Tibial artery (tissue), 4 donors: ENCODE measurements at places on chromosomes 1 and 21.

DNA sequence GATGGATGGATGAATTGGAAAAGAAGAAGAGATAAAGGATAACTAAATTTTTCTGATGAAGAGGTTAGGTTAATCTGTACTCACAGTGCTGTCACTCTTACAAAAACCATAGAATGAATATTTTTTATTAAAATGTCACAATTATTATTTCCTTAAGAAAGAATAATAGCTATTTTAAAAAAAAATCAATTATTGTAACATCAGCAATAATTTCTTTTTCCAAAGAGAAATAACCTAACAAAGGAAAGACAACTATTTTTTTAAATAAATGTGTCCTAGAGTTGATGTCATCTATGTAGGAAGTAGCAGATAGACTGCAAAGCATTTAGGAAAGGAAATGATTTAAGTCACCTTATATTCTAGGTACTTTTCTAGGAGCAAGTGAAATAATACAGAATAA, 33.6 kb upstream of the PLPPR4 start:
- no peaks in the 10 kb centered on the region for H3K36me3 ChIP-seq
- no peak for DNase-seq
- no peaks in the 10 kb centered on the region for H3K27me3 ChIP-seq
- H3K27ac ChIP-seq, result no peak overlapping the region
- H3K4me3 ChIP-seq, result no peak overlapping the region

- DNase-seq, result no peak
- no peaks in the 10 kb centered on the region for H3K27me3 ChIP-seq
- H3K27ac ChIP-seq, result no peak overlapping the region
- H3K4me1 ChIP-seq, result no peaks in the 10 kb centered on the region
- H3K4me3 ChIP-seq, result no peak overlapping the region
Measured at GRCh38 chr1:55531644-55532043, 316.5 kb upstream of the USP24 start.

GRCh38 chr1:14936815-14937214, 216.7 kb upstream of the TMEM51 start:
- H3K4me3 ChIP-seq, result no peak overlapping the region
- H3K4me1 ChIP-seq, result no peaks in the 10 kb centered on the region
- DNase-seq, result no peak
- no peaks in the 10 kb centered on the region for H3K36me3 ChIP-seq
- no peaks in the 10 kb centered on the region for H3K27me3 ChIP-seq

- peaks cover 11% of the 10 kb centered on the region for H3K4me1 ChIP-seq
- DNase-seq, result peak; percentile 71
Measured at GRCh38 chr1:204493145-204493983, 1.2 kb downstream of the PIK3C2B start.

DNA sequence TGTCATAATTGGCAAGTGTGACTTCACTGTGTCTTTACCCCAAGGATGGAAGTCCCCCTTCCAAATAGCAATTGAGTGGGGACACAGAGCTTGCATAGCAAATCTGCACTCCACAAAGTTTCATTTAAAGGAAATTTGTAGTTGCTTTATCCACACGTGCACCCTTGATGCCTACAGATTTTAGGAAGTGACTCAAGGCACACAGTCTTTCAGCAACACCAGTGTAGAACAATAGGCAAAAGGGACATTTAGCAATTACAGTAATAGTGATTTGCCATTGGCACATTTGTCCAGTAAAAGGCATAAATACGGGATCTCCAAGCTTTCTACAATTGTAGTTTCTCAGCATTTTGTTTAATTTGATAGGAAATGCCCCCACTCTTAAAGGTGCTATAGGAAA, 43.4 kb upstream of the KAZN start:
- no peaks in the 10 kb centered on the region for H3K36me3 ChIP-seq
- no peak overlapping the region for H3K4me3 ChIP-seq
- H3K27ac ChIP-seq, result no peak overlapping the region
- H3K27me3 ChIP-seq, result no peaks in the 10 kb centered on the region
- DNase-seq, result no peak

- H3K4me3 ChIP-seq, result no peak overlapping the region
- H3K4me1 ChIP-seq, result no peaks in the 10 kb centered on the region
- H3K36me3 ChIP-seq, result peaks cover 88% of the 10 kb centered on the region
- H3K27ac ChIP-seq, result no peak overlapping the region
- no peaks in the 10 kb centered on the region for H3K27me3 ChIP-seq
Measured at GRCh38 chr1:46362158-46362557, 21.6 kb downstream of the NSUN4 start.

DNA sequence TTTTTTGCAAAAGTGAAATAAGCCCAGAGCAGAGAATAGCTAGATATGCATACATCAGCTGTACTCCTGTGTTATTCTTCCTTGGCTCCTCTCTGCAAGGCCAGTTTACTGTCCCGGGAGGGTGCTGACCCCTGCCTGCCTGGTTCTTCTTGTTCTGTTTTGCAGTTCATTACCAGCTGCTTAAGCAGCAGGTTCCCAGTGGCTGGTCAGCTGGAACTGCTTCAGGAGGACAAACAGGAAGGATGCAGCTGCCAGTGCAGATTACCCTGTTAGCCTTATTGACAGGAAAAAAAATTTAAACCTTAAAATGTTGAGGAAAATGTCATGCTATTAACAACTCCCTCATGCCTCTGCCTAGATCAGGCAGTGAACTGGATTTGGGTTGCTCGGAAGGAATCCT, 16.0 kb upstream of the LRIG2 start:
- no peaks in the 10 kb centered on the region for H3K27me3 ChIP-seq
- DNase-seq, result no peak
- no peak overlapping the region for H3K27ac ChIP-seq

GRCh38 chr1:29651684-29652665, 415.7 kb downstream of the PTPRU start:
- no peak overlapping the region for H3K27ac ChIP-seq
- H3K27me3 ChIP-seq, result no peaks in the 10 kb centered on the region
- peak; percentile 17 for DNase-seq

- no peak overlapping the region for H3K27ac ChIP-seq
- no peaks in the 10 kb centered on the region for H3K4me1 ChIP-seq
- H3K27me3 ChIP-seq, result no peaks in the 10 kb centered on the region
- no peaks in the 10 kb centered on the region for H3K36me3 ChIP-seq
- DNase-seq, result no peak
Measured at GRCh38 chr1:221727146-221728036, 14.5 kb downstream of the DUSP10 start.

DNA sequence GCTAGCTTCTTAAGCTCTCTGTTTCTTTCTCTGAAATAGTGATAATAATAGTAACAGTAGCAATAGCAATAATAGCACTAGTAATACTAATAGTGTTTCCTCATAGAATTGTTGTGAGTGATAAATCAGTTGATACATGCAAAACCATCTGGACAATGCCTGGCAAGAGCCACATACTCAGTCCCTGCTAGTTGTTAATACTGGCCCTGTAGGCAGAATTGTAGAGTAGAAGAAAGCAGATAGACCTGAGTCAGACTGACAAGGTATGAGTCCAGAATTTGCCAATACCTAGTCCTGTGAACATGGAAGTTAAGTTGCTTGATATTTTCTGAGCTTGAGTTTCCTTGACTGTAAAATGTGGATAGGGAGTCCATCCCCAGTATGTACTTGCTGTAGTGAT, 171.9 kb downstream of the C1orf21 start:
- H3K36me3 ChIP-seq, result no peaks in the 10 kb centered on the region
- H3K27me3 ChIP-seq, result no peaks in the 10 kb centered on the region
- no peak for DNase-seq
- peaks cover 15% of the 10 kb centered on the region for H3K4me1 ChIP-seq
- no peak overlapping the region for H3K4me3 ChIP-seq
- H3K27ac ChIP-seq, result no peak overlapping the region

GRCh38 chr1:37509181-37509580, 5.4 kb downstream of the MEAF6 start:
- H3K27ac ChIP-seq, result no peak overlapping the region
- H3K4me1 ChIP-seq, result peaks cover 18% of the 10 kb centered on the region
- H3K36me3 ChIP-seq, result peaks cover 34% of the 10 kb centered on the region

DNA sequence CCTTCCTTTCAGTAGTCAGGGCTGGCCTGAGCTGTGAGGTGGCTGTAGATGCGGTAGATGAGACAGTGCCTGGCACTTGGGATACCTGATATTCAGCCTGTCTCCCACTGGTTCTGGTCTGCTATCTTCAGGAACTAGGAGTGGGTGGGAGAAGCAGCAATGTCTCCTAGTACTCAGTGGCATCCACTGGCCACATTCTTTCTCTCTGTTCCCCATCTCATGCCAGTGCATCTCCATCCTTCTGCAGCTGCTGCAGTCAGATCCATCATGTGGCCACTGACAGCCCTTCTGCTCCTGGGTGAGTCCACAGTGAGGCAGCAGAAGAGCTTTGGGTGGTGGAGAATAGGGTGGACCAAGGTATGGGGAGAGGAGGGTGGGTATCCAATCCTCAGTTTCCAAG, 1.1 kb downstream of the FCRLB start:
- no peak overlapping the region for H3K27ac ChIP-seq
- no peaks in the 10 kb centered on the region for H3K36me3 ChIP-seq
- no peak overlapping the region for H3K4me3 ChIP-seq
- DNase-seq, result no peak

DNA sequence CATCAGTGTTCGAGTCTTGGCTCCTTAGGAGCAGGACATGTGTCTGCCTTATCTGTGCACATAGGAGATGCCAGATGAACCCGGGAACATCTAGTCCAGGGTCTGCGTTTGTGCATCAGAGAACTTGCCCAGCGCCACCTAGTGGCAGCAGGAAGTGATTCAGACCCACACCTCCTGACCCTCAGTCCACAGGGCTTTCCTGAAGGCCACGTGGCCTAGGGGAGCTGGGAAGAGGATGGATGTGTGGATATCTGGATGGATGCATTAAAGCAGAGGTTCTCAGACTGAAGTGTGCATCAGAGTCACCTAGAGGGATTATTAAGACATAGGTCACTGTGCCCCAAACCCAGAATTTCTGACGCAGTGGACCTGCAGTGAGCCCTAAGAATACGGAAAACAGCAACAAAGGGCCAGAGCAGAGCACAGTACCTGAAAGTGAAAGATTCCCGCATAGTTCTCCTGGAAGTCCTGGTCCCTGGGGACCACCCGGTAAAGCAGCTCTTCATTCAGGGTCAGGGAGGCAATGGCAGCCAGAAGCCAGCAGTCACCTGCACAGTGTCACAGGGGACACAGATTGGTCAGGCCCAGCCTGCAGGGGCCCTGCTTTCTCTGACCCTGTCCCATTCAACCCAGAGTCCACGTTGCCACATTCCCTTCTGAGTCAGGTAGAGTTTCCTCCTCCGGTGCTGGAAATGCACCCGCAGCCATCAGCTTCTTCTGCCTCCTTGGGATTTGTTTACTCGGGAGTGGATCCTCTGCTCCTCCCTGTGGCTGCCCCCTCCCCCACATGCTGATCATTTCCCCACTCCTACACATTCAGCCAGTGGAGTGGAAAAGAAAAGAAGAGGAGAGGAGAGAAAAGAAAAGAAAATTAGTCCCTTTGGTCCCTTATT, 37.0 kb downstream of the CAPN8 start:
- H3K36me3 ChIP-seq, result no peaks in the 10 kb centered on the region
- H3K4me3 ChIP-seq, result no peak overlapping the region
- H3K27ac ChIP-seq, result no peak overlapping the region

DNA sequence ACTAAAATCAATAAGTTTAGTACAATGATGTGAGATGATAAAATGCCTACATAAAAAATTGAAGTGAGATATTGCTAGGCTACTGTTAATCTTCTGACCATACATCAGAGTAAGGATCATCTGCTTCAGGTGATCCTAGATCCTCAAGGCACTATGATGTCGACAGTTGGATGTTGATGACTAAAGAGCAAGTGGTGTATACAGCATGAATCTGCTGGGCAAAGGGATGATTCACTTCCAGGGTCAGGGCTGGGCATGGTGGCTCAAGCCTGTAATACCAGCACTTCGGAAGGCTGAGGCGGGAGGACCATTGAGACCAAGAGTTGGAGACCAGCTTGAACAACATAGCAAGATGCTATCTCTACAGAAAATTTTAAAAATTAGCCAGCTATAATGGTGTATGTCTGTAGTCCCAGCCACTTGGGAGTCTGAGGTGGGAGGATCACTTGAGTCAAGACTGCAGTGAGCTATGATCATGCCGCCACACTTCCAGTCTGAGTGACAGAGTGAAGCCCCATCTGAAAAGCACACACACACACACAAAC, 24.6 kb downstream of the NUF2 start:
- no peak overlapping the region for H3K4me3 ChIP-seq
- no peaks in the 10 kb centered on the region for H3K27me3 ChIP-seq
- no peak for DNase-seq
- H3K27ac ChIP-seq, result no peak overlapping the region
- H3K36me3 ChIP-seq, result no peaks in the 10 kb centered on the region
- H3K4me1 ChIP-seq, result no peaks in the 10 kb centered on the region
